ENCODE measurements at places on chromosomes 2 and 18.

DNA sequence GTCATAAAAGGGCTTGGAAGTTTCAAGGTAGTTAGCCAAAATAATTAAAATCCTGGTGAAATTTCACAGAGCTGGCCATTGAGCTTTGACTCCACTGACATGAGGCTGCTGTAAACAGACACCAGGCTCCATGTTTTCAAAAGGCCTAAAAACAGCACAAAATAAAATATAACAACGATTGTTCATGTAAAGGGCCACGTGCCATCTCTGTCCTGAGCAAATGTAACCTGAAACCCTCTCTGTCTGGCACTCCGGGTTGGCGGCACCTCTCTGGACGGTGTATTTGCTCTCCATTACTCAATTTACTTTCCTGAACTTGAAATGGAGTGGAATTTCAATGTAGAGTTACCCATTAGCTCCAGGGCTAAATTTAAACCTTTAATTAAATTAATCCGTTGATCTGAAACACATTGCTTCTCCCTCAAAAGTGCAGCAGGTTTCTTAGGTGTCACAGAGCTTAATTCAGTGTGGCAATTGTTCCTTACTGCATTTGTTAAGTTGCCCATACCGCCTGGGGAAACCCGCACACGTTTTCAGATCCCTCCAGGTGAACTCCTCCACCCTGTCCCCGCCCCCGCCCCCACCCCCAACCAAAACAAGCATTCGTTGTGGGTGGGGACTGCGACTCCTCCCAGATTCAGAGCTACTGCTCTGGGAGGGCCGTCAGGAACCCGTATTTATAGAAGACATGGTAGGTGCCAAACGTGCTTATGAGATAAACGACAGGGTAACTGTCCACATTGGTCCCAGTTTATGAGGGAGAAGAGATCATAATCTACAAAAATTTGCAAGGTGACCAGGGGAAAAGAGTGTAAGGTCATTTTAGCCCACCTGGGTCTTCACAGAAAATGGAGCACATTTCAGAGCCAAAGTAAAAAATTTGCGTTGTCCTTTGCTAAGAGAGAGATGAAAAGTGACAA, 1.2 kb upstream of the CABLES1 start:
- DNase-seq: peak; percentile 42

DNA sequence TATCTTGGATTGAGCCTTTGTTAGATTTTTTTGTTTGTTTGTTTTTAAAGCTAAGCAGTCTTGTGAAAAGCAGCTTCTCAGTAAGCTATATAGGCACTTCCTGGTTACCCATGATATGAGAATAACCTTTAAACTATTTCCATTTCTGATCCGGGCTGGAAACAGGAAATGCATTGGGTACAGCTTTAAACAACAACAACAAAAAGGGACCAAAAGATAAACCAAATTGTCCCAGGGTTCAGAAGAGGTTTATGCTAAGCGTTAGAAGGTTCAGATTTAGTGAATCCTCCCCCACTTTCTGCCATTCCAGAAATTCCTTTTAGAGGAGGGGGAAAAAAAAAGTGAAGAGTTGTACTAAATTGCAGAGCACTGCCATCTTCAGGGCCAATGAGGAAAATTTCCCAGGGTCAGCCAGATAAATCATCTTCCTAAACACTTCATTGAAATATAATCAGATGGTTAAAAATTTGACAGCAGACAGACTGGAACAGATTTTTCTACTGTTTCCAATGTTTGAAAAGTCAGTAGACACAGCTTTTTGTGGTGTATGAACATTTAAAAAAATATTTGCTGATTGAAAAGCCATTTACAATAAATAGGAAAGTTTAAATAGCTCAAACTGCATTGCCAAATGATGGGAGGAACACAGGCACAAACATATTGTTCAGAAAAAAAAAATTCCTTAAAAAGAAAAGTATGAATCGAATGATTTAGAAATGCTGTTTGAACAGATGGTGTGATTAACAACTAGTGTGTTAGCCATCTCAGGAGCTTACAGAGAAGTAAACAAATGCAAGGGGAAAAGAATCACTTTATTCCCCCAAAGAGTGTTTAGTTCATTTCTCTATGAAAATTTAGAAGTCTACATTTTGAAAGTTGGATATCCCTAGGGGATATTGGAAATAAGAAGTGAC, 189.9 kb upstream of the TANK start:
- DNase-seq: peak; percentile 33

- no peak for DNase-seq
These were observed 162.7 kb upstream of the ID2 start for GRCh38 chr2:8518979-8519668.

- DNase-seq: no peak
These were observed 48.9 kb upstream of the CCDC85A start for GRCh38 chr2:56134861-56135260.

GRCh38 chr2:227846831-227847230, 24.6 kb upstream of the DAW1 start:
- no peak for DNase-seq

DNA sequence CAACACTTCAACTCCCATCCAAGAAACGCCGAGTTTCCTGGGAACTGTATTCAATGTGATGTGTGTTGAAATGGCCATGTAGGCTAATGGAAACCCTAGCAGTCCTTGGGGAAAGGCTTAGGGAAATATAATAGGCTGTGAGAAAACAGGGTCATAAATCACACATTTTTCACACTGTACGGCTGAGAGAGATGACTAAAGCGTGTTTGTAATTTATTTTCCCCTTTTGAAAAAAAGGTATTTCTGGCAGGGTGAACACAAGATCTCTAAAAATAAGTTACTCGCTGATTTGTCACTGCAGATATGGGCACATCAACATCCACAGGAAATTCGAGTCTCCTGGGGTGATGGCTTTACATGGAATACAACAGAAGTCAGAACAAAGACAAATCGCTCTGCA, 109.6 kb upstream of the ST6GAL2 start:
- no peak for DNase-seq

DNA sequence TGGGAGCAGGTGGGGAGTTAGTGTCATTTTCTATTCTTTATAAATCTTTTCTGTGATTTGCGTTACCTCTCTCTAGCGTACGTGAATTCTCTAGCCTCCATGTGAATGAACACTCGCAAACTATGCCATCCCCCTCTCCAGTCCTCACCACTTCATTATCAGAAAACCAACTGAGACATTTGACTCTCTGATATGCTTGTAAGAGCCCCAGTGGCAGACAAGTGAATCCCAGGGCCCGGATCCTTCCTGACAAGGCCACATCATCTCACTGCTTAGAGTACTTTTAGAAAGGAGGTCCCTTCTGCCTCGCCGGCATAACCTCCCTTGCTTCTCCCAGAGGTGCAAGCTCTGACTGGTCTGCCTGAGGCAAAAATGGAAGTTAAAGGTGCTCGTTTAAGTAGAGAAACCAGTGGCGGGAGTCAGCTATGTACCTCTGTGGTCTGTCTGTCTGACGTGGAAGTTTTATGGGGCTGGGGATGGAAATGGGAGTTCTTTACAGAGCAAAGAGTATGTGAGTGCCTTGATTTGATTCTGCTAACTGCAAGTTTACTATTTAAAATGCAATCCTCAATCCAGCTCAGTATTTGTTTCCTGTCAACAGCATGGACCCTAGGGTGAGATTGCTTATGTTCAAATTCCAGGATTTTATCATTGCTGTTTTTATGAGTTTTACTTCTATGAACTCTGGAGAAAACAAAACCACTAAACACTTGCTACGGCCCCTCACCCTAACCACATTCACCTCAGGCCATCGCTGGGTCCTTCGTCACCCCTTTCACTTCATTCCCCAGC, 114.9 kb upstream of the MSTN start:
- no peak for DNase-seq

DNA sequence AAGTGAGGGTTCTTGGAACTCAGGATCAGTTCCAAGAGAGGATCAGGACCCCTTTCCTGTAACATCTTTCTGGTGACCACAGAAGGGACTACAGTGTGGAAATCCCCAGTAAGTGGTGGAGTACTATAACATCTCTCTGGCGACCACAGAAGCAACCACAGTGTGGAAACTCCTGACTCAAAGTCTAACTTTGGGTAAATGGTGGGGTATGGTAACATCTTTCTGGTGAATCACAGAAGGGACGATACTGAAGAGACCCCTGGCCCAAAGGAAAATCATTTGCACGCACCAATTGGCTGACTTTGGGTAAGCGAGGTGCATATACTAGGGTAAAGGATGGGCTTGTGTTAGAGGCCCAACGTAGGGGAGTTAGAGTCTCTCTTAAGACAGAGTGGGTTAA, 56.3 kb upstream of the GULP1 start:
- no peak for DNase-seq

DNA sequence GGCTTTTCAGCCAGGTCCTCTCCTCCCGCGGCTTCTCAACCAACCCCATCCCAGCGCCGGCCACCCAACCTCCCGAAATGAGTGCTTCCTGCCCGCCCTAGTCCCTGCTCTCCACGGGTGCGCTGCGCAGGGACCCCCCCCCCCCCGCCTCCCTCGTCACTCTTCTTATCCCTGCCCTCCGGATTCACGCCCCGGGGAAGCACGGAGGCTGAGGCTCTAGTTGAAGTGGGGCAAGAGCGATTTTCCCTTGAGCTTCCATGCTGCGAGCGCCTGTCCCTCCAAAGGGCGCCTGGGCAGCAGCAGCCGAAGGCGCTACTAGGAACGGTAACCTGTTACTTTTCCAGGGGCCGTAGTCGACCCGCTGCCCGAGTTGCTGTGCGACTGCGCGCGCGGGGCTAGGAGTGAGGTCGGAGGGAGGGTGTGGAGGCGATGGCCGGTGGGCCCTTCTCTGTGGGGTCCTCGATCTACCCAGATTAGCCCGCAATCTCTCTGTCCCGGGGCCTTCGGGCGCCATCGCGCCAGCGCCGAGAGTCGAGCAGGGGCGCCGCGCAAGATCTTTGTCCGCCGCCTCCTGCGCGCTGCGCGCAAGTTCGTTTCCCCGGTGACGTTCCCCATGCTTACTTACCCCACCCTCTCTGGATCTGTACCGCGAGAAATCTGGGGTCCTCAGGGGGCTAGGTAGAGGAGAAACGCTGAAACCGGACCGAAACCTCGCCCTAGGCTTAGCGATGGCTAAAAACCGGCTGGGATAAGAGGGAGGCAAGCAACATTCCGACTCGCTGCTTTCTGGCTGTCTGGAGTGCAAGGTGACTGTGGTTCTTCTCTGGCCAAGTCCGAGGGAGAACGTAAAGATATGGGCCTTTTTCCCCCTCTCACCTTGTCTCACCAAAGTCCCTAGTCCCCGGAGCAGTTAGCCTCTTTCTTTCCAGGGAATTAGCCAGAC, 677 bp downstream of the GAD1 start:
- DNase-seq: no peak

DNA sequence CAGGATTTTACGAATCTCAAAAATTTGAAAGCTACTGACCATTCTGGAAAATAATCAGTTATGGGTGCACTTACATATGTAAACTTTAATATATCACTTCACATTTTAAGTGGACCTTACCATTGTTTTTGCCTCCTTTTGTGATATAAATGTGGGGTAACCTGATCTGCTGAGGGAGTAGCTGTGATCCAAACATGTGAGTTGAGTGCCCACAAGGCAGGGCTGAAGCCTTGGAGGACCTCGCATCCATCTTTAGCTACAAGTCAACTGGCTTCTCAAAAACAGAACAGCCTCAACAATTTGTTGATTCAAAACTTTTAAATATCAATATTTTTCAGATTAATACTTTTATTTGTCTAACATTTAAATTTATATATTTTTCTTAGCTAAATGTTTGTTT, 178.2 kb downstream of the PLCL1 start:
- no peak for DNase-seq

GRCh38 chr2:217951091-217951490, 51.7 kb downstream of the TNS1 start:
- DNase-seq: no peak

- no peak for DNase-seq
These were observed 190.2 kb downstream of the EIPR1 start for GRCh38 chr2:3187467-3187866.

- no peak for DNase-seq
These were observed 287.6 kb downstream of the SETBP1 start for GRCh38 chr18:44968336-44968735.

GRCh38 chr2:36485521-36485920, 112.4 kb downstream of the FEZ2 start:
- DNase-seq: no peak

GRCh38 chr2:25029183-25029554, 12.7 kb upstream of the EFR3B start:
- DNase-seq: no peak

DNA sequence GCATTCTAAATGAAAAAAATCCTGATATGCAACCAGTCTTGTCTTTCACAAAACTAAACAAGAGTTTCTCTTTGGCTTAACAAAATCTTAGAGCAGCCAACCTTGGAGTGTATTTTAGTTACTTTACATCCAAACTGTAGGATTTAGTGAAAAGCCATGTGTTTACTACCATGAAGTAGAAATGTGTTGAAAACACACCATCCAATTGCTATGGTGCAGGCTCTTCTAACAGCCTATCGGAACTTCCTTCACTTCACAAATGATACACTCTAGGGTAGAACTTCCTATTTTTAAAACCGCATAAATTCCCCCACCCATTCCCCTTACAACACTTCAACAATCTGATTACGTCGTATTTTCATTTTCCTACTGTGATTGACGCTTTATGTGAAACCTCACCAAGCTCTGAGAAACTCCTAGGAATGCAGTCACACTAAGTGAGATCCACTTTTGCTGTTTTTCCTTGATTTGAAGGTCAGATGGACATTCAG, 74.4 kb upstream of the MAP4K4 start:
- DNase-seq: peak; percentile 85

GRCh38 chr18:55419132-55419946, 168.7 kb downstream of the TCF4 start:
- no peak for DNase-seq
